ENCODE measurements at places on chromosomes 1 and 21. TPM values are rescaled to one million over a fixed set of nuclear protein-coding genes. Genes with fewer than 3 reads are reported as not detected.

CNR2 gene
- not detected for total RNA-seq

AGT gene
- not detected for total RNA-seq

B3GALNT2 gene
- 60.2 TPM for total RNA-seq

TSPAN2 gene
- 8.1 TPM for total RNA-seq

DIO1 gene
- total RNA-seq, result not detected

RO60 gene
- total RNA-seq, result 129 TPM

HSD3B2 gene
- total RNA-seq, result not detected

USH2A gene
- not detected for total RNA-seq

SPRR2G gene
- total RNA-seq, result not detected

OXCT2 gene
- 4.5 TPM for total RNA-seq

S100A16 gene
- 326 TPM for total RNA-seq

ESPN gene
- total RNA-seq, result not detected

AMPD1 gene
- not detected for total RNA-seq

KLF17 gene
- total RNA-seq, result not detected

FMOD gene
- 0.65 TPM for total RNA-seq

IGSF9 gene
- total RNA-seq, result not detected

CD101 gene
- 0.44 TPM for total RNA-seq

FCRL5 gene
- not detected for total RNA-seq

EDARADD gene
- not detected for total RNA-seq

RNF186 gene
- not detected for total RNA-seq

CSF3R gene
- not detected for total RNA-seq

S100A8 gene
- not detected for total RNA-seq

LCE1A gene
- not detected for total RNA-seq

FMO1 gene
- not detected for total RNA-seq

Measured in bladder microvascular endothelial cell (primary cell).